ENCODE measurements at places on chromosomes 12 and 14.

- DNase-seq = peak; percentile 25
Measured at GRCh38 chr12:87304406-87304805, 724.8 kb downstream of the C12orf50 start.

- DNase-seq = no peak
Measured at GRCh38 chr14:28629328-28630004, 137.1 kb upstream of the FOXG1 start.

GRCh38 chr14:73818821-73819220 is 32.8 kb upstream of the PTGR2 start:
- DNase-seq = no peak

DNA sequence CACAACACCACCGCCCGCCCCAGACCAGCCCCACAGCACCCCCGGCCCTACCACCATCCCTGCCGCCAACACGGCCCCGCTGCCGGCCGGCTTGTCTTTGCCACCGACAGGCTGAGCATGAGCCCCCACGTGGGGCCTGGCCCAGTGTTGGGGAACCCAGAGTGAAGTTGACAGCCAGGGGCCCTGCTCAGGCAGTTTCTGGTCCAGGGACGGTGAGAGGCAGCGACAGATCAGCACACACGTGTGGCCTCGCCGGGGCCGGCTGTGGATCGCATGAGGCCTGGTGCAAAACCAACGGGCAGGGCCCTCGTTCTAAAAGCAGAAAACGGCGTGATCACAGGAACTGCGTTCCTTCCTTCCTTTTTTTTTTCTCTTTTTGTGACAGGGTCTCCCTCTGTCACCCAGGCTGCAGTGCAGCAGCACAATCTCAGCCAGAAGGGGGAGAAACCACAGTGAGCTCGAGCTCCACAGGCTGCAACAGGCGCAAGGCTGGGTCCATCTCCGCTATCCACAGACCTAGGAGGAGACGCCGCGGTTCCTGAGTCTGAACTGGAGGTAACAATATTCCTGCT is 50.5 kb upstream of the FBRSL1 start:
- peak; percentile 11 for DNase-seq

GRCh38 chr14:24394275-24394674 is 4.5 kb upstream of the NYNRIN start:
- peak; percentile 20 for DNase-seq

DNA sequence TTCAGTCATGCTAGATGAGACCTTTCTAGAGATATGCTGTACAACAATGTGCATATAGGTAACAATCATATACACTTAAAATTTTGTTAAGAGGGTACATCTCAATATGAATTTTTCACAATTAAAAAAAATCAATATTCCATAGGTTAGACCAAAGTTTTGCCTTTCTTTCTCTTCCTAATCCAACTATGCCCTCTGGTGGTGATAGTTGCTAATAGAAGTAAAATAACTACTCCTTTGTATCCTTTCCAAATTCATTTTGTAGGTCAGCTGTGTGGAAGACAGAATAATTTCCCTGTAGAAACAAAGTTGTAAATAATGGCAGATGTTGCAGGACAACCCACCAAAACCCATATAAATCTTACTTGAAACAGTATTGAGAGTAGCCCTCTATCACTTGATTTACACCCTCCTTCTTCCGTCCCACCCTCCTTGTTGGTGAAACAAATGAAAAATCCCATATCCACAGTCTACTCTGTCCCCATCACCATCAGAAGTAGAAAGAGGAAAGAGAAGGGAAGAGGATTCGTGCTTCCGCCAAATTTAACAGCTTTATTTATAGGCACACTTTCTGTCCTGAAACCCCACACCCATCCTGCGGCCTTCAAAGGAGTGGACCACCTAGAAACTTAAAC is 34.2 kb upstream of the KICS2 start:
- peak; percentile 76 for DNase-seq

- DNase-seq = peak; percentile 28
Measured at GRCh38 chr12:127943481-127944210, 323.3 kb upstream of the TMEM132C start.

DNA sequence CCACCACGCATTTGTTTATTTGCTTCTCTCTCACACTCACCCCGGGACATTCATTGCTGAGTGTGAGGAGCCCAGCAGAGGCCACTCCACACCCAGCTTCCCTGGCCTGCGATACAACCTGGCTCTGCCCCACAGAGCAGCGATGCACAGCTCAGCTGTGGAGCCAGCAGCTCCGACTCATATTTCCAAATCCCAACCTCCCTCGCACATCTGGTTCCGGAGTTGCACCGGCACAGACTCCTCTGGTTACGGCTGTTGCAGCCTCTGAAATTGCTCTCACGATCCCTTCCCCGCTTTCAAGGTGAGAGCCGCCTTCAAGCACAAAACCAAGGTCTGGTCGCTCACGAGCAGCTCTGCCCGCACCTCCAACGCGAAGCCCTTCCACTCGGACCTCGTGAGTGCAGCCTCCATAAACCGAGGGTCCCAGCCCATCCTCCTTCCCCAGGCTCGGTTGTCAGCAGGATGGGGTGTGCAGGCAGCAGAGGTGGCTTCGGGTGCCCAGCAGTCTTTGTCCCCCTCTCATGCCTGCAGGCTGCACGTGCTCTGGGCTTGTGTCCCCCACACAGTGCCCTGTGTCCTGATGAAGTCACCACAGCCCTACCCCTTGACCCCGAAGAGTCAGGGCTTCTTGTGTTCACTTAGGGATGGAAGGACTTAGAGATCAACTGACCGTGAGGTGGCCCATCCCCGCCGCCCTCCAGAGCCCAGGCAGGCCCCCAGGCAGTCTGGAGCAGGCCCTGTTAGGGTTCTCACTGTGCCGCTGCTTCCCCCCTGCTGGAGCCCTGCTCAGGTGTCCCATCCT is 184.3 kb downstream of the ADGRD1 start:
- DNase-seq = no peak

GRCh38 chr12:59093073-59093772 is 172.9 kb upstream of the LRIG3 start:
- DNase-seq = no peak

DNA sequence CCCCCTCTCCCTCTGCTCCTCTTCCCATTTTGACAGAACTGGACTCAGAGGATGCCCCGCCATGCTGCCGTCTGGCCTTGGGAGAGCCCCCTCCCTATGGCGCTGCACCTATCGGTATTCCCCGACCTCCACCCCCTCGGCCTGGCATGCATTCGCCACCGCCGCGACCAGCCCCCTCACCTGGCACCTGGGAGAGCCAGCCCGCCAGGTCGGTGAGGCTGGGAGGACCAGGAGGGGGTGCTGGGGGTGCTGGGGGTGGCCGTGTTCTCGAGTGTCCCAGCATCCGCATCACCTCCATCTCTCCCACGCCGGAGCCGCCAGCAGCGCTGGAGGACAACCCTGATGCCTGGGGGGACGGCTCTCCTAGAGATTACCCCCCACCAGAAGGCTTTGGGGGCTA is 1.5 kb downstream of the NFATC4 start:
- no peak for DNase-seq

DNA sequence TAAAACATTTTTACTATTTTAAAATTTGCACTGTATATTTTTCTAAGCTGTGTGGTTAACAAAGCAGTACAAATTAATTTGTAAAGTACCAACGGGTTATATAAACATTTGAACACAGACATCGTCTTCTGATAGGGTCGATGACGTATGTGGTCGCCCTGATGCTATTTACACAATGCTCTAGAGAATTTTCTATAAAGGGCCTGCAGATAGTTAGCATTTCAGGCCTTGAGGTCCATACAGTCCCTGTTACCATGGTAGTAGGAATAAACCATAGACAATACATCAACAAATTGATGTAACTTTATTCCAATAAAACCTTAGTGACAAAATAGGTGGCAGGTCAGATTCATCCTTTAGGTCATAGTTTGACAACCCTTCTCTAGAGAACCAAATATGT is 25.7 kb upstream of the PDZRN4 start:
- no peak for DNase-seq

GRCh38 chr12:12891881-12892355 is 556 bp downstream of the GPRC5A start:
- DNase-seq = no peak

GRCh38 chr12:26340649-26341048 is 145.3 kb downstream of the SSPN start:
- DNase-seq = peak; percentile 52

- peak; percentile 76 for DNase-seq
Measured at GRCh38 chr12:75951399-75952278, 79.9 kb downstream of the PHLDA1 start.

DNA sequence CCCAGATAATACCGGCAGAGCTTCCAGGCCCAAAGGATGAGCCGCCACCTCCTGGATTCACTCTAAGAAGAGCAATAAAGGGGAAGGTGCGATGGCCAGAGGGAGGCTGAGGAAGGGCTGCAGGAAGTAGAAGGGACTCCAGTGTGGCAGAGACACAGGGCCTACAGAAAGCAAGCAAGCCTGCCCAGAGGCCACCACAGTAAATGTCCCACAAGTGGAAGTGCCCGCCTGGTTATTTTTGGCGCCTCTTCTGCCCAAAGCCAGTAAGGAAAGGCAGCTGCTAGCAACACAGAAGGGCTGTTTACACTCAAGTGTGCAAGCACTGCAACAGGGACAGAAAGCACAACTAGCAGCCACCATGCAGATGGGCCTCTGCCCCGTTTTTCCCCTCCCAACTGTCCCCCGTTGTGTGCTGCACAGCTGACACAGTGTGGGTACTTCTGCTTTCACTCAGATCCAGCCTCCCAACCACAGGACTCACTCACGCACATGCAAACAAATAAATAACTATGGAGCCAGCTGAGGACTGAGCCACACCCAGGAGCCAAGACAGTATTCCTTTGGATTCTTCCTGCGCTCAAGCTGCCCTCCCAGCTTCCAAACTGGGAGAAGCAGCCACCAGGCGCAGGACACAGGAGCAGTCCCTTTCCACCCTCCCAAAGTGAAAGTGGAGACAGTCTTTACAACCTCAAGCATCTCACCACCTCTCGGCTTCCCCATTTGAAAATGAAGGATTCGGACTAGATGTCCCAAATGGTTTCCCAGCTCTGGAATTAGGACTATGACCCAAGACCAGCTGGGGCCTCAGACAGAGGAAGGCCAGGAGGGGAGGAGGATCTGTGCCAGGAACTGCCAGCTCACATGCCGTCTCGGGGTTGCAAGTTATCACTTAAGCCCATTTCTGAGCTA is 40.0 kb upstream of the PNMA1 start:
- peak; percentile 64 for DNase-seq

GRCh38 chr12:109782326-109782703 is 50.9 kb downstream of the TRPV4 start:
- DNase-seq = no peak

GRCh38 chr14:63375769-63376168 is 57.0 kb upstream of the GPHB5 start:
- DNase-seq = no peak

- DNase-seq = peak; percentile 78
Measured at GRCh38 chr14:77027538-77028383, 747 bp downstream of the IRF2BPL start.

DNA sequence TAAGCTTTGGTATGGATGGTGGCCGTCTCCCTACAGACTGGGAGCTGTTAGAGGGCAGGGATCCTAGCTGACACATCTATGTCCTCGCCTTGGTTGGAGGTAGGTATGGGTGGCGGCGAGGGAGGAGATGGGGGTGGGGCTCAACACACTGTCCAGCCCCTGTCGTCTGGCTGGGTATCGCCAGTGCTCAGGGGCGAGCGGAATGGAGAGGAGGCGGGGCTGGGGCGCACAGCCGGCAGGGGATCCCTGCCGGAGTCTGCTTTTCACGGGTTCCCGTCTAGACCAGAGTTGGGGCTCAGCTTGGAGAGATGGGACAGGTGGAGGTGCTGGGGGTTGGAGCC is 16.1 kb downstream of the TAMALIN start:
- peak; percentile 37 for DNase-seq

DNA sequence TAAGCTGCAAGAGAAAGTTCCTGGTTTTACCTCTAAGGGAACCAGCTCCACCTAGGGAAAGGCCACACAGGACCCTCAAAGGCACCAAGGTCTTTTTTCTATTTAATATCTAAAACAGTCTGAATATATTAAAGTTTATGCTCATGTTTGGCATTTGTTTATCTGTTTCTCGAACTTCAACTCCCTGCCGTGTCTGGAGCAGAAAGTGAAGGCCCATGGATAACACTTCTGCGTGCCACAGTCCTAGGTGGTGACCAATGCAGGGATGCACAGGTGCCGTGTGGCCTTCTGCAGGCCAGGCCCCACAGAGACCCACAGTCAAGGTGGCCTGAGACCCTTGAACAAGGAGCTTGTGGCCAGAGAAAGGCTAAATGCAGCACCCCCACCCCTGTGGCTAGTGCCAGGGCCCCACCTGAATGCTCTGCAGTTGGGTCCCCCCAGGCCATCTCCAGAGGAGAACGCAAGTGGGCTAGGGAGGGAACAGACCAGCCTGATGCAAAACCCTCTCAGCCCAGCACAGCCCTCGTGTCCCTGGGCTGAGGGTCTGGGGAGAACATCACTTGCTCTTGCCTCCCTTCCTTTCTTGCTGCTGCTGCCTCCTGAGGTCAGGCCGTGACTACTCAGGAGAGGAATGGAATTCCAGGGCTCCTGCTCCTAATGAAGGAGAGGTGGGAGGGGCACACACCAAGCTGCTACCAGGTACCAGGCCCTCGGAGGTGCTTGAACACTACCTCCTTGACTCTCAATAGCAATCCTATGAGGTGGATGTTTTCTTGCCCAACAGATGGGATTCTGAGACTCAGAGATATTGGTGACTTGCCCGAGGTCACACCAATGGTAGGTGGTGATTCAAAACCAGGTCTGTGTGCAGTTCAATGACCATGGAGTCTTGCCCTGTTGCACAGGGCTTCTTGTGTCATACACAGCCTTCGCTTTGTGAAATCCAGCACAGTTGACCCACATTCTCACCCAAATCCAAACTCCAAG is 45.4 kb downstream of the PSMA6 start:
- DNase-seq = no peak

DNA sequence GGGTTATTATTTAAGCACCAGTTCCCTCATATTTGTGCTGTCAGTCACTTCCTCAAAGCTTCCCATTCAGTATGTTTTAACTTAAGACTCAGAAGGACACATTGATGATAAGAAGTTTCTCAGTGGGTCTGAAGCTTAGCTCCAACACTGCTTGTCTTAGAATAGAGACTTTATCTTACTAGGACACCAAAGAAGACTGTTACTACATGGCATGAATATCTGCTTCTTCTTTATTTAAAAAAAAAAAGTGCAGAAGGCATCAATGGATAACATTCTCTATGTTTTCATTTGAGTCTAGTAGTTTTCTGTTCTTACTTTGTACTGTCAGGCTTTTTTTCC is 404.2 kb downstream of the DAD1 start:
- DNase-seq = peak; percentile 38

- no peak for DNase-seq
Measured at GRCh38 chr12:1463073-1463905, 131.1 kb downstream of the FBXL14 start.

DNA sequence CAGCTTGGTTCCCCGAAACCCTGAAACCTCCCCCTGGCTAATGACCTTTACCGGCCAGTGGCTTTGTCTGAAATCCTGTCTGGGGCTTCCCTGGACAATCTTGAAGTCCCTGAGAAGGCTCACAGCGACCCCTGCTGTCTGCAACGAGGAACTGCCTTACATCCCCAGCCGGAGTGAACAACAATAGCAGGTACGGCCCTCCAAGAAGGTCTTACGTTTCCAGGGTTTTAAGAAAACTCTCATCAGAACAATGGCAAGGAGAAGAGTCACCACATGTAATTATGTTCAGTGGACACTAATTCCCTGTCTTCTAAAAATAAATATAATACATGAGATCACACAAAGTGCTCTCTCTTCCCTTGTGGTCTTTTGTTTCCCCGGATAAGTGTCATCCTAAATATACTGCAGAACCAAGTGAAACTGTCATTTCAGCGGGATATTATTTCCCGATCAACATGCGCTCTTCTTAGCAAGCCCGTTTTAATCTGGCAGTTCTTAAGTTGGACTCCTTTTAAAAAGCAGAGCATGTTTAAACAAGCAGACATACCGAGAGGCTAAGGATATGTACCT is 53.3 kb downstream of the RBM19 start:
- DNase-seq = peak; percentile 87

All from OCI-M1 (cell line).